Activated CD4-positive, alpha-beta T cell treated with anti-CD3 and anti-CD28 coated beads for 1 hour (primary cell): ENCODE measurements at places on chromosomes 13 and 19.

GRCh38 chr19:10473192-10473591, 30.0 kb downstream of the KEAP1 start:
- DNase-seq, result no peak

- DNase-seq, result no peak
Observed at GRCh38 chr19:8643860-8644653, 13.6 kb downstream of the NFILZ start.

GRCh38 chr19:33299051-33299688, 3.2 kb downstream of the CEBPA start:
- no peak for DNase-seq

GRCh38 chr13:112873851-112874750, 94.9 kb upstream of the MCF2L start:
- peak; percentile 21 for DNase-seq

DNA sequence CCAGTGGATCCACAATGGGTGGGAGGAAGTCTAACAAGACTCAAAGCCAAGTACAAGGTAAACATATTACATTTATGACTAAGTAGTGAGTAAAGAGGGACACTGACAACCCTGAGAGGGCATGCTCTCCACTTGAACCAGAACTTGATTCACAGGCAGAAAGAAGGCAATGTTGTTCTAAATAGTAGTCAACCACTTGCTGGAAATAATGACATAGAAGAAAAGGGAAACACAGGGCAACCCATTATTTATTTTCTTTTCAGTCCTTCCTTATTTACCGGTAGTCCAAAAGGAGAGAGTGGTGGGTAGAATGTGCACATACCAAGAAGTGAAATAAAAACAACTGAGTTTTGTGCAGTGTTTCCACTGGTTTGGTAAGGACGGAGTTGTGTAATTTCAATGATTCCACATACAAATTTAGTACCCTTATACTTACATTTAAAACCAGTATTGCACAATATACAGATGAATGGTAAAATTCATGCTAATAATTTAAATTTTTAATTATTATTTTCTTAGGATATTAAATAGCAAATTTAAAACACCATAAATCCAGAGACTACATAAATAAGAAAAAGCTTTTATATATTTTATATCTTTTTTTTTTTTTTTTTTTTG, 65.9 kb downstream of the ENOX1 start:
- no peak for DNase-seq

DNA sequence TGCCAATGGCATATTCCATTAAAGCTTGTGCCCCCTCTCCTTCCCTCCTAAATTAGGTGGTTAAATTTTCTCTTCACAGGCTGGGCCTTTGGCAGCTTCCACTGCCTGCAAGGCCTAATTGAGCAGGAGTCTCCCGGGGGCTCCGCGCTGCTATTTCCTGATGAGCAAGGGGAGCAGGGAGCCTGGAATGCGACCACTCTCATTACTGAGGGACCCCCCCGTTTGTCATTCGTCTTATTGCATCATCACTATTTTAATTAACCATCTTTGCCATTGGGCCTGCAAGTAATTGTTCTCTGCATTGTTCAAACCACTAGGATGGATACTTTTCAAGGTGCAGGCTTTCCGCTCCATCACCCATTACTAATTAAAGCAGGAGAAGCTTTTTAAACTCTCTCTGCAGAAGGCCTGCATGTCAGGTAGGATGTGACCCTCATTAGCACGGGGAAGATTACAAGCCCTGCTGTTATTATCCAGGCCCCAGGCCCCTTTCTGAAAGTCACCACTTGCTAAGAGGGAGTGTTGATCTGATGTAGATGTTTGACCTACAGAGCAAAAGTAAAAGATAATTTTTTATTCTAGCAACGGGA, 142.3 kb downstream of the OXGR1 start:
- no peak for DNase-seq

GRCh38 chr19:38875656-38876395, 2.2 kb downstream of the RINL start:
- DNase-seq, result no peak

GRCh38 chr19:13790354-13790753, 4.9 kb upstream of the ZSWIM4 start:
- no peak for DNase-seq

- no peak for DNase-seq
Observed at GRCh38 chr13:20297181-20297580, 65.1 kb upstream of the GJB6 start.

GRCh38 chr19:16161840-16162239, 11.5 kb downstream of the CIB3 start:
- DNase-seq, result no peak

- no peak for DNase-seq
Observed at GRCh38 chr13:100102042-100102441, 13.1 kb downstream of the PCCA start.

DNA sequence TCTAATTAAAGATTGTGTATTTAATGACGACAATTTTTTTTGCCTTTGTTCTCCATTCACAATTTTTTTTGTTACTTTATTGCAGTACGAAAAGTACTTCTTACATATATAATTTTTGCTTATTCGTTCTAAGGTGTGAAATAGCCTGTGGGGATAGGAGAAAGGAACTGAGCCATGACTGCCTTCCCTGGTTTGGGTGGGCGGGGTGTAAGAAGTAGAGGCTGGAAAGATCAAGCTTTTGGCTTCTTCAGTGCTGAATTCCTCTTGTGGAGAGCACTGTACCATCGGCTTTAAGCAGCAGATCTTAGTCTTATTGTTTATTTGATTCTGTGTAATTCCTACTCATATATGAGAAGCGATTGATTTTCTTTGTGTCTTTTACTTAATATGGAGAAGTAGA, 115.8 kb downstream of the NBEA start:
- DNase-seq, result no peak

DNA sequence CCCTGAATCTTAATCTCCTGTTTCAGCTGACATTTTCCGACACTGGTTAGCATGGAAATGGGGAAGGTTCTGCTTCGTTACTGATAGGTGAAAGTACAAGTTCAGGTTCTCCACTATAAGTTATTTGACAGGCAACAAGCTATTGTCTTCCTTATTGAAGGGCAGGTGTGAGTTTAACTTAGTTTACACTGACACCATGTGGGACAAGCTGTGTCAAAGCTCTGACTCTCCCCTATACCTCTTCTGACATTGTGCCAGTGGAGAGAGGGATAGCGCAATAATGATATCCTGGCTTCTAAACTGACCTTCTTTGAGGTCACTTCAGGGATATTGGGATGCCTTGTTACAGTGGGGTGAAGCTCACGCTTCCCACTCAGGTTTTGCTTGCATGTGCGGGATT, 587.0 kb upstream of the SLITRK5 start:
- DNase-seq, result no peak
